ENCODE measurements at places on chromosomes 2 and 18.

GRCh38 chr18:51020536-51020935, 9.5 kb upstream of the SMAD4 start:
- DNase-seq = no peak

GRCh38 chr18:45350404-45351156, 264.7 kb upstream of the SLC14A2 start:
- DNase-seq = no peak

DNA sequence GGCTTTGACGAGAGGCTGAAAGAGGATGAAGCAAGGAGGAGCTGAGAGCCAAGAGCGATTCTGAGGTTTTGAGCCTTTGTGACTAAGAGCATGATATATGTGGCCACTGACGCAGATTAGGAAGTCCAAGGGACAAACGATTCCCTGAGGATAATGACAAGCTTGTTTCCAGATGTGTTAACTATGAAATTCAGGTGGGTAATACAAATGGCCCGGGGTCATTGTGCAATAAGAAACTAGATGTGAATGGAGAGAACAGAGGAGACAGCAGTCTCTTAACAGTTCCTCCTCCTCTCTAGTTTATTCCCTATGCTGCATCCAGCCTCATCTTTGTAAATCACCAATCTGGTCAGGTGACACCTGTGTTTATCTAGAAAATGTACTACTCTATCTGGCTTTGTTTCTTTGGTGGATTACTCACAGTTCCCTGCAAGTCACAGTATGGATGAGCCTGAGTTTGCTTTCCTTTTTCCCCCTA, 84.2 kb downstream of the SOCS6 start:
- DNase-seq = no peak

DNA sequence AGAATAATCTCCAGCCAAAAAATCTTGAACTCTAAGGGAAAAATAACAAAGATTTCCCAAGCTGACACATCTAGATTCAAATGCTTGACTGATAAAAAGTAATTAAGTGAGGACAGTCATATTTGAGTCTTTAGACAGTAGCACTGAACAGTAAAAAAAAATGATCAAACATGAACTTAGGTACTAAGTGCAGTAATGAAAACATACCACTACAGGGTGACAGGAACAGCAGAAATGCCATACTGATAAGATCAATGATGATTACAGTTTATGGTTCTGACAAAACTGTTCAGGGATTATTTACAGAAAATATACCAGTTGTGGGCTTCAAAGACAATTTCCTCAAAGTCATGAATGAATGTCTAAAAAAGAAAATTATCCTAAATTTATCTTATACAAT, 80.3 kb downstream of the OSBPL1A start:
- DNase-seq = no peak

- DNase-seq = no peak
Measured at GRCh38 chr18:79947054-79947755, 4.2 kb downstream of the SLC66A2 start.

GRCh38 chr18:13451661-13452387, 233.3 kb downstream of the LDLRAD4 start:
- DNase-seq = no peak

DNA sequence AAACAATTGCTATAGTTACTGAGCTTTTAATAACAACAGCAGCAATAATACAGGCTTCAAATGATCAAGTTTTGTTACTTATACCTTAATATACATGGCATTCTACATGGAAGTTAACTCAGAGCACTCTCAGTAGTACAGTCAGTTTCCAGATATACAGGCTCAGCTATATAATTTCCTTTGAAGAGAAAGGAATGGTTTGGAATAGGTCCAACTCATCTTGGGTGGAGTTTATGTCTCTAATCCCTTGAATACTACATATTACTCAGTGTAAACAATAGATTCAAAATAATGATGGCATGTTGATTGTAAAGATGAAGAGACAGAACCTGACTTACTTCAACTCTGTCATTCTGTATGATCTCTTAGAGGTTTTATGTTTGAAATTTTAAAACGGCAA, 174.9 kb downstream of the EPHA4 start:
- DNase-seq = no peak

GRCh38 chr2:17303054-17303453, 215.2 kb downstream of the RAD51AP2 start:
- no peak for DNase-seq

GRCh38 chr18:56962322-56962721, 184.6 kb upstream of the BOD1L2 start:
- DNase-seq = no peak

GRCh38 chr2:99562516-99562915, 72.7 kb upstream of the REV1 start:
- DNase-seq = no peak

DNA sequence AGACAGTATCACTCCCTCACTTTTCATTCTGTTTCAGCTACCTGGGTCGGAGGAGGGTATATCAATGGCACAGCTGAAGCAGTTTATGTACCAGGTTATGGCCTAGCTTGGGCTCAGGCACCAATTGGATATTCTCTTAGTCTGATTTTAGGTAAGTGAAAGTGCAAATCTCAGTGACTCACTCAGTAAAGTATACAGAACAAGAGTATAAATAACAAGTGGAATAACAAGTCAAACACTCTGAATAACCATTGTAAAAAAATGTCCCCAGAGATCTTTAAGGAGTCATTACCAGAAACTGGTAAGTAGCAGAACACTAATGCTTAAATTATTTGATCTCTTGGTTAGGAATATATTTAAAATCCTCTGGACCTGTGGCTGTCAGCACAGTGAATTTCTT, 5.7 kb downstream of the SLC5A7 start:
- DNase-seq = no peak

DNA sequence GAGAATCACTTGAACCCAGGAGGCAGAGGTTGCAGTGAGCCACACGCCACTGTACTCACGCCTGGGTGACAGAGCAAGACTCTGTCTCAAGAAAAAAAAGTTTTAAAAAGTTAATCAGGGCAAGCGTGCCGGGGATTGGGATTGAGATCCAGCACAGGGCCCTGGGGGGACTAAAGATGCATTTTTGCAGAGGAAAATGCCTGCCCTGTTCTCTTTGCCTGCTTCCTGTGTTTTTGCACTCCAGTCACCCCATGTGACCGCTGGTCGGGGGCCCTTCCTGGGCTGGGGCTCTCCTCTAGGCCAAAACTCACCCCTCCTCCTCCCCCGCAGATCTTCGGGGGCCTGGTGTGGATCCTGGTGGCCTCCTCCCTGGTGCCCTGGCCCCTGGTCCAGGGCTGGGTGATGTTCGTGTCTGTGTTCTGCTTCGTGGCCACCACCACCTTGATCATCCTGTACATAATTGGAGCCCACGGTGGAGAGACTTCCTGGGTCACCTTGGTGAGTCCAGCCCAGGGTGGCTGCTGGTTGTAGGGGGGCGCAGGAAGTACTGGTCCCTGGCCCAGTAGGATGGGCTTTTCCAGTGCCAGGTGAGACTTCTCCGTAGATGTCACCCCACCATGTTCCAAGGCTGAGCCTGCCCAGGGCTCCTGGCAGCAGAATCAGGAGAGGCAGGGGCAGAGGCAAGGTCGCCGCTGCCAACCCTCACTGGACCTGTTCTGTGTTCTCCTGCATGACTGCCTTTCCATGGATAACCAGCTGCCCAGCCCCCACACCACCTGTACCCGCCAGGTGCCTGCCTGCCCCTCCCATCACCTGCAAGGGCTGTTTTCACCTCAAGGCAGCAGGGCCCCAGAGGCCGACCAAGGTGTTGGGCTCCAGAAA, 22.4 kb downstream of the MAL start:
- no peak for DNase-seq

DNA sequence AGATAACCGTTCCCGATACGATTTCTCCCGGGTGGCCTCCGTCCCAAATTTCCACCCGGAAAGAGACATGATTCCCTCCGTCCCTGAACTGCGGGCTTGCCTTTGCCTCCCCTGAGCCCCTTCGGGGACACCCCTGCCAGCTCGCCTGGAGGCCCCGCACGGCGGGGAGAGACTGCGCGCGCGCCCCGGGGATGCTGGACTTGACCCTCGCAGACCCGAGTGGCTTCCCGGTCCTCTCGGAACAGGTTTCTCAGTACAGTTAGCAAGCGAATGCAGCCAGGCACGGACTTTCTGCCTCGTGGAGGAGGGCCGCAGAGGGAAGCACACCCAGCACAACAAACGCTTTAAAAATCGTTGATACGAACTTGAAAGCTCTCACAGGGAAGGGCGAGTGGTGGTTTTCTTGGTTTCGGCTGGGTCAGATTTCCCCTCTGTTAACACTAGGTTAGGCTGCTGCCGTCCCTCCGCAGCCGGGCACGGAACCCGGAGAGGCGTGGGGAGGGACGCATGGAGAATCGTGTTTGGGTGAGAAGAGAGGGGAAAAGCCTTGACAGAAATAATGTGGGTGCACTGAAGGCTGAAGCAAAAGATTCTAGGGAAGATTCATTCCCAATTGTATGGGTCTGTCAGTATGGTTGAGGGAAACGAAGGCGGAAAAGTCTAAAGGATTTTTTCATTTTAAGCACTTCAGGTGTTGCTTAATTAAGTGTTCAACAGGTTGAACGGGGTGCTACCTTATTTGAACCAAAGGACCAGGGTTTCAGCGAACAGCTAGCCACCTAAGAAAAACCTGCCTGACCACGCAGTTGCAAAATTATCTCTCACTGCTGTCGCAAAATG, 916 bp downstream of the TNFRSF11A start:
- DNase-seq = peak; percentile 27

DNA sequence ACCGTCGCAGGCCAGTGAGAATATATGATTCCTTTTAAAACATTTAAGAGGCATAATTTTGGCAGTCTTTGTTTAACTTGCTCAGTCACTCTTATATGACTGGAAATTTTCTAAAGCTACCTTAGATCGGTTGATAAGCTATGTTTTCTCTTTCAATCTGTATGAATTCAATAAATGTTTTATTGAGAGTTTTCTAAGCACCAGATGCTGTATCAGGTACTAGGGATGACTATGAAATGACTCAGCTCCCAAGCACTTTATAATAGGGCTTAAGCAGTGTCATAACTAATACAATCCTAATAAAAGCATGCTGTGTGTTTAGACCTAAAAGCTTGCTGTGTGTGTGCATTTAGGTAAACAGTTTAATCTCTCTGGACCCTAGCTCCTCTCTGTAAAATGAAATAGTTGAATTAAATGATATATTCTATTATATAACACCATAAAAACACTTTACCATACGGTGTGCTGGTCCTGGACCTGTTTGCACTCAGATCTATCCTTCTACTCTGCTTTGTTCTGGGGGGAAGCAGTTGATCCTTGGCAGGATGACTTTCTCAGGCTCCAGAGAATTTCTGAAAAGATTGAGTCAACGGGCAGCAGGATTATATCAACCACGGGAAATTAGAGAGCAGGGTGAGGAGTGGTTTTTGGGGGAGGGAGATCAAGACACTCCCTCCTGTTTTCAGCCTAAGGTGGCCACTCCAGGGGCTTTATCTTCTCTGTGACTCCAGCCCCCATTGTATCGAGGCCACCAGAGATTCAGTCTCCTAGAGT, 26.1 kb upstream of the SLC38A11 start:
- DNase-seq = no peak

DNA sequence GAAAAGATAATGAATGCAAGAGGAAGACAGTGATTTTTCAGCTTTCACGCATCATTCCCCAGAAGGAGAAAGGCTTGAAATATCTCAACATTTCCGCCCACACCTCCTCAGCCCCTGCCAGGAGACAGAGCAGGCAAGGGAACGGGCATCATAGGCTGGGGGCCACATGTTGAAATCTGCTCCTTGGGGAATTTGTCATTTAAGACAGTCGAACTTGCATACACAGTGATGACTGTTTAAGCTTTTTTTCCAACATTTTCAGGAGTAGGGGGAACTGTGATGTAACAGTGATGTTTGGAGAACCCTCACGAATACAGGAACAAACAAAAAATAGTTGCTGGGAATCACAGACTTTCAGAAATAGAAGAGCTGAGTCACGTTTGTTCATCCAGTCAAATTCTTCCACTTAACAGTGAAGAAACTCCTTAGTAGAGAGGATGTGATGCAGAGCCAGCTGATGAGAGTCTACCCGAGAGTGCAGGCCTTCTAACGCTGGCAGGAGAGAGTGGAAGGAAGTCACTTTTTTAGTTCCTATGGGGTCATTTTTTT, 266.8 kb downstream of the ALPK2 start:
- DNase-seq = no peak

GRCh38 chr2:55175254-55176093, 56.6 kb downstream of the CLHC1 start:
- DNase-seq = no peak

- DNase-seq = no peak
Measured at GRCh38 chr2:223107825-223108224, 55.8 kb downstream of the KCNE4 start.
